Activated gamma-delta T cell (primary cell): ENCODE measurements at places on chromosomes 13 and 19.

GRCh38 chr13:39119422-39119821 lies 81.2 kb downstream of the NHLRC3 start:
- DNase-seq = no peak

DNA sequence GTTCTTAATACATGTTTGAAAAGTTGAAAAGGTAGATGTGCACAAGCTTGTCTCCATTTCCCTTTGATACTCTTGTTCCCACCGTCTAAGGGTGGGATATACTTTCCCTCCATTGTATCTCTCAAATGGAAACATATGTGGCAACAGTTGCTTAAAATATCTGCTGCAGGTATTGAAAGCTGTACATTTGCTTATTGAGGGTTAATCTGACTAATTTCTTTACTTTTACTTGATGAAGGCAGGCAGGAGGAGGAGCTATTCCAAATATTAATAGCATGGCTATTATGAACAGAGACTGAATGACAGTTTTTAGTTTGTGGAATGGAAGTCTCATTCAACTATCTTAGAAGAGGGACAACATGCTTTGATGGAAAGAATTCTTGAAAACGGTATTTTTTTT lies 103.8 kb downstream of the SLC10A2 start:
- DNase-seq = no peak

DNA sequence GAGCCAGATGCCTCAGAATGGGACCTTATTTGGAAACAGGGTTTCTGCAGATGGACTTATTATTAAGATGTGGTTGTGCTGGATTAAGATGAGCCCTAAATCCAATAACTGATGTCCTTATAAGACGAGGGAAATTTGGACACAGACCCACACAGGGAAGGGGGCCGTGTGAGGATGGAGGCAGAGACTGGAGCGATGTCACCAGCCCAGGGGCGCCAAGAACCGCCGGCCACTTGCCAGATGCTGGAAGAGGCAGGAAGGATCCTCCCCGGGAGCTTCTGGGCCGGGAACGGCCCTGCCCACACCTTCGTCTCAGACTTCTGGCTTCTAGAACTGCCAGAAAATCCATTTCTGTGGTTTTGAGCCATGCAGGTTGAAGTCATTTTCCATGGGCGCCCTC lies 26.6 kb downstream of the GNG7 start:
- DNase-seq = no peak

- no peak for DNase-seq
These were observed 33.3 kb downstream of the TIMM13 start for GRCh38 chr19:2394054-2394441.
